ENCODE measurements at places on chromosomes 7 and 10. TPM values are rescaled to one million over a fixed set of nuclear protein-coding genes. Genes with fewer than 3 reads are reported as not detected.

HYAL4 gene
- total RNA-seq, result not detected

CRYGN gene
- total RNA-seq, result 2.9 TPM

TCERG1L gene
- total RNA-seq, result not detected

PNLIPRP1 gene
- not detected for total RNA-seq

NUTM2B gene
- not detected for total RNA-seq

PON1 gene
- total RNA-seq, result not detected
